Ascending aorta (tissue), 2 donors: ENCODE measurements at places on chromosomes 16 and 17.

GRCh38 chr17:57914273-57915142 lies 40.7 kb downstream of the CUEDC1 start:
- peak overlapping the region; percentile 44 for H3K27ac ChIP-seq
- H3K4me3 ChIP-seq, result no peak overlapping the region
- no peak for DNase-seq
- no peaks in the 10 kb centered on the region for H3K27me3 ChIP-seq
- no peaks in the 10 kb centered on the region for H3K36me3 ChIP-seq

DNA sequence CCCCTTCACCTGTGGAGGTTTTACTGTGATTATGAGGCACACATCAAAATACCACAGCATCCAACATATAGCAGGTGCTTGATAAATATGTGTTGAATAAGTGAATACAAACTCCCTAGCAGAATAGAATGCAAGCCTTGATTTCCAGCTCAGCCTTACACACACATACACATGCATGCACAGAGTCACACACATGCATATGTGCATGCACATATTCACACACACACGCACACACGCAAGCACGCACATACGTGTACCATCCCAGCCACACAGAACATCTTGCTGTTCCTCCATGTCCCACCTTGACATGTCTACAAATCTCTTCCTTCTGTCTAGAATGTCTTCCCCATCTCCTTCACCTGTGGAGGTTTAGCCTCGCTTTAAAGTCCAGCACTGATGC lies 160.1 kb downstream of the GRIN2A start:
- H3K4me3 ChIP-seq, result no peak overlapping the region
- no peak overlapping the region for H3K27ac ChIP-seq
- no peaks in the 10 kb centered on the region for H3K36me3 ChIP-seq
- H3K27me3 ChIP-seq, result no peaks in the 10 kb centered on the region

- H3K27ac ChIP-seq, result no peak overlapping the region
- no peaks in the 10 kb centered on the region for H3K36me3 ChIP-seq
- no peaks in the 10 kb centered on the region for H3K27me3 ChIP-seq
- no peak overlapping the region for H3K4me3 ChIP-seq
Measured at GRCh38 chr16:57945740-57946138, 25.2 kb downstream of the CNGB1 start.

DNA sequence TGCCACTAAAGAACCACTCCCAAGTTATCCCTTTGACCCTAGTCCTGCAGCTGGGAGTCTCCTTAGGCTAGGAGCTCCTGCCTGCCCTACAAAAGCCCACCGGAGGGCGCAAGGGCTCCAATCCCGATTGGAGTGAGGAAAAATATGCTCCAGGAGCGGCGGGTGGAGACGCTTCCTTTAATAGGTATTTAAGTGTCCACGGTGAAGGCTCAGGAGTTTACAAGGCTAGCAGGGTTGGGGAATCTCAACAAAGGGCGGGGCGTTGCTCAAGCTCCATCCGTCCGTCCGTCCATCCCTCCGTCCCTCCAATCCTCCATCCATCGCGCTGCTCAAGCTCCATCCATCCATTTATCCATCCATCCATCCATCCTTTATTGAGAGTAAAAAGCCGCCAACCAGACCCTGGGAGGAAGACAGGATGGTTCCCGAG lies 556 bp upstream of the SPNS1 start:
- peaks cover 11% of the 10 kb centered on the region for H3K36me3 ChIP-seq
- no peaks in the 10 kb centered on the region for H3K27me3 ChIP-seq
- peak overlapping the region; percentile 80 for H3K27ac ChIP-seq

- no peak overlapping the region for H3K27ac ChIP-seq
- H3K4me3 ChIP-seq, result no peak overlapping the region
- no peaks in the 10 kb centered on the region for H3K4me1 ChIP-seq
- no peak for DNase-seq
- H3K36me3 ChIP-seq, result peaks cover 6% of the 10 kb centered on the region
- H3K27me3 ChIP-seq, result no peaks in the 10 kb centered on the region
Measured at GRCh38 chr17:49290690-49291359, 60.2 kb upstream of the PHOSPHO1 start.
